ENCODE measurements at places on chromosomes 16 and 17. TPM values are rescaled to one million over a fixed set of nuclear protein-coding genes. Genes with fewer than 3 reads are reported as not detected.

PIK3R6 gene
- 0.16 TPM for polyA plus RNA-seq

TBC1D3I gene
- 0.34 TPM for polyA plus RNA-seq

ODAD4 gene
- 4.1 TPM for polyA plus RNA-seq

MYH1 gene
- 0.04 TPM for polyA plus RNA-seq

CD300LB gene
- 0.09 TPM for polyA plus RNA-seq

FBXW10 gene
- polyA plus RNA-seq, result 0.23 TPM

KLHL10 gene
- polyA plus RNA-seq, result 0.02 TPM

CXCL16 gene
- 7.9 TPM for polyA plus RNA-seq

MIEF2 gene
- polyA plus RNA-seq, result 5.8 TPM

NDE1 gene
- polyA plus RNA-seq, result 3.3 TPM

TP53TG3C gene
- polyA plus RNA-seq, result not detected

ADPRM gene
- 6.8 TPM for polyA plus RNA-seq

HCFC1R1 gene
- 93.1 TPM for polyA plus RNA-seq

SOCS3 gene
- polyA plus RNA-seq, result 53.3 TPM

NPIPB5 gene
- 105 TPM for polyA plus RNA-seq

KRT27 gene
- polyA plus RNA-seq, result not detected

MGRN1 gene
- polyA plus RNA-seq, result 17.2 TPM

SLC35G6 gene
- polyA plus RNA-seq, result not detected

MPP3 gene
- 15.5 TPM for polyA plus RNA-seq

SEZ6L2 gene
- 38.8 TPM for polyA plus RNA-seq

BCAR1 gene
- polyA plus RNA-seq, result 60.1 TPM

SPNS3 gene
- 0.84 TPM for polyA plus RNA-seq

KRTAP4-3 gene
- polyA plus RNA-seq, result not detected

KRTAP4-7 gene
- polyA plus RNA-seq, result not detected

CSH2 gene
- not detected for polyA plus RNA-seq

HOXB1 gene
- polyA plus RNA-seq, result not detected

ABCA10 gene
- polyA plus RNA-seq, result 18.5 TPM

SLC16A13 gene
- 1.4 TPM for polyA plus RNA-seq

WNK4 gene
- 4.7 TPM for polyA plus RNA-seq

MRM1 gene
- 5.0 TPM for polyA plus RNA-seq
